Hematopoietic multipotent progenitor cell treated with erythropoietin and hydrocortisone succinate and interleukin-3 and kit ligand, for 6 days (in vitro differentiated cells): ENCODE measurements at places on chromosomes 7 and 10.

DNA sequence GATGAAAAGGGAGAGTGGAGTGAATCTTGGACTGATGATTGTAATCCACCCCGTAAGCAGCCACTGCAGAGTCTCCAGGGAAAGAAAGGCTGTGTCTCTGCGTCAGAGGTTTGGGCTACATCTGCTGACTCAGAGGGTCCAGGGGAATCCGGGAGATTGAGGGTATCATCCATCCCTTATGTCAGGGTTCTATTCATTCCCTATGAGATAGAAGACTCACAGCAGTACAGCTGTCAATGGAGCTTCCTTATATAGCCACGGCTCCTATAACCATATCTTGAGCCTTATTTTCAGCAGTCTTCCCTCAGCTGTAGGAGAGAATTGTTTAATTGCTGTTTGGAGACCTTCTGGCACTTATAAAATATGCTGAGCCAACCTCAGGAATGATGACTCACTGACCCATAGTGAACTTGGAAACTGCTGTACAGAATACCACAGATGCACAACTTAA is 558.2 kb upstream of the PFKP start:
- DNase-seq = no peak

- no peak for DNase-seq
These were observed 7.8 kb downstream of the SHH start for GRCh38 chr7:155804431-155804831.

GRCh38 chr7:1401011-1401410 is 58.3 kb downstream of the MICALL2 start:
- DNase-seq = no peak

DNA sequence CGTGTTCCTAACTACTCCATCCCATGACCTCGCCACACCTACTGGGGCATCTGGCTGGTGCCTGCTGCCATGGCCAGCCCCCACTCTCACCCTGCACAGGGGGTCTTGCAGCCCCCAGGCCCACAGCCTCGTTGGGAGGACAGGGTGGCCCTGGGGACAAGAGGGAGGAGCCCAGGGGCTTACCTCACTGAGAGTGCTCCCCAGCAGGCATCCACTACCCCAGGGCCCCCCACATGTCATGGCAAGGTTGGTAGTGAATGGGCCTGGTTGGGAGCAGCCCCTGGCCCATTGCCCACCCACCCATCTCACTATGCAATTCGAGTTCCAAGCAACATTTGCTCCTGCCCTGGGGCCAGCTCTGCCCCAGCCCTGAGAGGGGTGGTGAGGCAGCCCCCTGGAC is 24.0 kb upstream of the AMZ1 start:
- no peak for DNase-seq

DNA sequence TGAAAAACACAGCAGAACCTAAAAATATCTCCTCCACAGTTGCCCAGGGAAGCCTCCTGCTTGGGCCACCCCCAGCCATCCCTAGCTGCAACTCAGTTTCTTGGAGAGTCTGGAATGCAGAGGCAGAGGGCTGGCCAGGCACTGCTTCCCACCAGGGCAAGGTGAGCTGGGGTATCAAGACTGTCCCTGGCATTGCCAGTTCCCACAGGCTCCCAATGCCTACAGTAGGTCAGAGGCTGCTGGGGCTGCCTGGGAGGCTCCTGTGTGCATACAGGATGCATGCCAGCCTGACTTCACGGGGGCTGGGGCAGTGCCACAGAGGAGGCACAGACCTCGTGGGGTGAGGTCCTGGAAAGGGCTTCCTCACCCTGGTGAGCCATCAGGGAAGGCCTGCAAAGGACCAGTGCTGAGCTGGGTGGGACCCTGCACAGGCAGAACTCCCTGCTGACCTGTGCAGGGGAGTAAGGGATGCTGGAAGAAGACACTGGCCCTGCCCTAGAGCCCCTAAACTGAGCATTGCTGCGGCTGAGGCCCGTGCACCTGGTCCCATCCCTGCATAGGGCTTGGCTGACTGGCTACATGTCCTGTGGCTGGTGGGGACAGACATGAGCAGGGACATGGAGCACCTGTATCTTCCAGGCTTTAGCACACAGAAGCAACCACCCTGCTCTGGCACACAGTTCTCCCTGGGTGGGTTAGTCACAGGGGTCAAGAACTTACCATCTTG is 121.9 kb upstream of the RET start:
- no peak for DNase-seq

DNA sequence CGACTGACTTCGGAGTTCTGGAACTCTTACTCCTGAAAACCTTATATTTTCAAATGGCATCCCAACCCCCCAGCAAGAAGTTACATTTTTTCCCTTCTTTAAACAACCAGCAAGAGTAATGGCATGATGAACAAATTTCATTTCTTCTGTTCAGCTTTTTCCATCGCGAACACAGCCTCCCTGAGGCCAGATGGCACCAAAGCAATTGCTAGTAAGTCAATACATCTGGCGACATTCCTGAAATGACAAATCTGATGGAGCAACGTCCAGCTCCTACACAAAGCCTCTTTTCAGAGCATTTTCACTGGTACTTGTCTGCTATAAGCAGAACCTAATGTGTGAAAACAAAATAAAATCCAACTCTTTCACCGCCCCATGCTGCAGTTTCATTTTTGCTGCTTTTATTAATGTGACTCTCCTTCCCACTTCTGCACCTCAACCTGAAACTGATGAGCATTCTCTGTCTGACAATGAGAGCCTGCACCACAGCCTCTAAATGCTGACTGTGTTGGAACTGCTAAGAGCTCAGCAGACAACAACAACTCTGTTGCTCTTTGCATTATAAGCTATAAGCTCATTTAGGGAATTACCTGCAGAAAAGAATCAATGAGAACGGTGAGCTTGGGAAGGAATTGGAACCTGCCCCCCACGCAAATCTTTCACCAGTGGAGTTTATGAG is 229.8 kb downstream of the FGFR2 start:
- no peak for DNase-seq

DNA sequence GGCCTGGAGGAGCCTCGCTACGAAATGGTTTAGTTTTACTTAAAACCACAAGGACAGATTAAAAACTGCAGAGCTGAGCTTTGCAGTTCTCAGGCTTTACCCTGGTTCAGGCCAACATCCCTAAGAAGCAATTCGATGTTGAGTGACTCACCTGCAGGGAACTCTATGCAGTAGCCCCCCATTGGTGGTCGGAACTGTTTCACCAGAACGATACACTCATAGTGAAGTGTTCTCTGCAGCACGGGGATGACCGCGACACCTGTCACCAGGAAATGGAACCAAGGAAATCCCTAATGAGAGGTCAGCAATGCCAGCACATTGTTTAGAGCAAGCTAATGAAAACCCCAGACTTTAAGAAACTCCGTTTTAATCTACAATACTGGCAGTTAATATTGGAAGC is 18.0 kb downstream of the NUDT5 start:
- no peak for DNase-seq

DNA sequence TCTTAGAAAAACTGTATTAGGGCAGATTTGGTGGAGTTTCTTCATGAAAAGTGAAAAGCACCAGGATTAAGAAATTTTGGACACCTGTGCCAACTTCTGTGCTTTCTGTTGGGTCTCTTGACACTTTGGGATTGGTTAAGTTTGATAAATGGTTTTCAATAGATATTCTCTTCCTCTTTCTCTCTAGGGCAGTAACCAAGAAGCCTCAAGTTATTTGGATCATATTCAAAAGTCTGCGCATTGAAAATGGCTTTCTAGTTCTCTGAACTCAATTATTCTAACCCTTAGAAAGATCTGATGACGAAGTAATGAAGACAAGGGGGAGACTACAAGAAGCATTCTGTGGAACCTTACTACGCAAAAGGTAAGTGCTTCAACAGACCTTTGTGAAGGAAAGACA is 144.0 kb upstream of the CCDC6 start:
- DNase-seq = peak; percentile 27

DNA sequence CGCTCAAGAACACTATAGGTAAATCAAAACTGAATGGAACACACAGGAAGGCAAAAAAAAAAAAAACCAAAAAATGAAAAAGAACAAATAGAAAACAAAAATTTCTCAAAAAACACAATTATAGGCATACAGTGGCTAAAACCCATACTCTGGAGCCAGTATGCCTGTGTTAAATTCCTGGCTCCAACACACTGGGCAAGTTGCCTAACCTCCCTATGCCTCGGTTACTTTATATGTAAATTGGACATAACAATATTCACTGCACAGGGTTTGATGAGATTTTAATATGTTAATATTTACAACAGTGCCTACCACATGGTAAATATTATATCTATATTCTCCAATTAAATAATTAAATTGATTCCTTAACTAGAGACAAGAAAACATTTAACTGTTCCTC is 217.1 kb downstream of the HTR7 start:
- no peak for DNase-seq

DNA sequence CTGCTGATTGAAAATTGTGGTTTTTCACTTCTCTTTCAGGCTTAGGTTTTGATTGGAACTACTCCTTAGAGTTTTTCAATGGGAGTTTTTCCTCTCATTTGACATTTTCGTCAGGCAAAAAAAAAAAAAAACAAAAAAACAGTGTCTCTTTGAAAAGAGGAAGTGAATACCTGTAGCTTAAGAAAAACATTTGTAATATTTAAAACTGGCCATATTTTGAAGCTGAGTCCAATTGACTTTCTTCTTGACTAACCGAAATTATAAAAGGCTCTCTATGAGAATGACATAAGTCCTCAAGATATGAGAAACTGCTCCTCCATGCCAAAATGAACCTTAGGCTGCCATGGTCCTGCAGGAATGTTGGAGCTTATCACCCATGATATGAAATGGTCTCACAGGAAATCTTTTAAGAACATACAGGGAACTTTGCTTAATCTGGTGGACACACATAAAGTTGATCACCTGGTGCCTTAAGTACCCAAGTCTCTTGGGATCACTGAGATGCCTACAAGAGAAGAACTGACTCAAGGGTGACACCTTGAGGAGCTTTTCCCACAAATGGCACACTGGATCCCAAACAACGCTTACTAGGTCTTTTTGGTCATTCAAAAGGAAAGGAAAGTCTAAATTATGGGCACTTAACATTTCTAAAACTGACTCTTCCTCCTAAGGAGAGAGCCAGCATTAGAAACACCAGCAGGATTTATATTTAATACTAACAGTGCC is 263.4 kb downstream of the CDC14C start:
- DNase-seq = no peak

- no peak for DNase-seq
These were observed 110.1 kb upstream of the GPR26 start for GRCh38 chr10:123556049-123556448.

- peak; percentile 33 for DNase-seq
These were observed 745 bp downstream of the SLC16A9 start for GRCh38 chr10:59708816-59709394.

DNA sequence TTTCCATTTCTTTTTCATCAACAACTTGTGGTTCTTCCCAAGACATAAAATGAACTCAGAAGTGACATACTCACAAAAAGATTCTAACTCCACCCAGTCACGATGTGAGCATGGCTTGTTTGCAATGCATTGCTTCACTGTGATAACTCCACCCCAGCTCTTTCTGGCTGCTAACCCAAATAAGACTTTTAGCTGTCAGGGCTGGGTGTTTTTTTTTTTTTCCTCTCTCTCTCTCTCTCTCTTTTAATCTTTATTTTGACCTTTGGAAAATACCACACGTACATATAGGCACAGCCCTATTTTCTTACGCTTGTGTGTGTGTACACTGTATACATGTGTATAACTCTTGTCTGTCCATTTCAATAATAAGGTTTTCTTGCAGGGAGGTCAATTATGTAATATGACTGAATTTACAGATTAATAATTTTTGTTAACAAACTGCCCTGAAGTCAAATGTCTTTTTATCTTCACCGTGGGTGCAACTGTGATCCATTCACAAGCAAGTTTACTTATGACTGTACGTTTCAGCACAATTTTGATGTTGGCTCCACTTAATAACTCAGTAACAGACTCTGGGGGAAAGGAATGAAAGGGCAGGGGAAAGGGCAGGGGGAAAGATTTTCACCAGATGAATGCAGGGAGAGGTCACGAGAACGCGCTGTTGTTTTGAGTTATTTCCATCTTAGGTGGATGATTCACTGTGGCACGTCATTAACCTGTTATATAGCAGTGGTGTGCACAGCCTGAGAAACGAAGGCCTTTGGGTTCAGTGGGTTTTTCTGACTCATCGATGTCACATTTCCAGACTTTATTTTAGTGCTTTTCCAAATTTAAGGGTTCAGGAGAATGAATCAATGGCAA is 49.1 kb downstream of the APBB1IP start:
- DNase-seq = peak; percentile 84

DNA sequence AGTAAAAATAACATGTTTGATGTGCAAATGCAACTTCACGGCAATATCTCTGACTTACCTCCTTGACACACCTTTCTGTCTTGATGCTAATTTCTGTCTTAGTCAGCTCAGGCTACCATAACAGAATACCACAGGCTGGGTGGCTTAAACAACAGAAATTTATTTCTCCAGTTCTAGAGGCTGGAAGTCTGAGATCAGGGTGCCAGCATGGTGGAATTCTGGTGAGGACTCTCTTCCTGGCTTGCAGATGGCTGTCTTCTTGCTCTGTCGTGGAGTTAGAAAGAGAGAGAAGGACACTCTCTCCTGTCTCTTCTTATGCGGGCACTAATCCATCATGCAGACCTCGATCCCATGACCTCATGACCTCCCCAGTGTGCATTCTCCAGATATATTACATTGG is 134.9 kb downstream of the VTI1A start:
- no peak for DNase-seq

DNA sequence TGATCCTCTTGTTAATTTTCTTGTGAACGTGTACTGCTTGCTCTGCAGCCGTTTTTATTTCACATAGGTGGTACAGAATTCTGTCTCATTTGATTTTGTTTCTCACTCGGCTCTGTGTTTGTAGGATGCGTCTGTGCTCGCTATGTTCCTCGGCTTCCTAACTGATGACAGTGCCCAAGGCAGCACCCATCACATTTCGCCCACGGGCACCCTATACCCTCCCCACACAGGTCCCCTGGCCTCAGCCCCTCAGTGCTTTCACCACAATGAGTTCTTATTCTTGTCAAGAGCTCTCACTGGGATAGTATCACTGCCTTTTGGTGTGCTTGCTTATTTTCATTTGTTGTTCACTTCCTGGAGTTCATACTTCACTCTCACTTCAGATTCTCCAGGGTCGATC is 28.1 kb downstream of the UCMA start:
- no peak for DNase-seq

GRCh38 chr10:105868935-105869334 is 1227.8 kb downstream of the SORCS3 start:
- DNase-seq = no peak

DNA sequence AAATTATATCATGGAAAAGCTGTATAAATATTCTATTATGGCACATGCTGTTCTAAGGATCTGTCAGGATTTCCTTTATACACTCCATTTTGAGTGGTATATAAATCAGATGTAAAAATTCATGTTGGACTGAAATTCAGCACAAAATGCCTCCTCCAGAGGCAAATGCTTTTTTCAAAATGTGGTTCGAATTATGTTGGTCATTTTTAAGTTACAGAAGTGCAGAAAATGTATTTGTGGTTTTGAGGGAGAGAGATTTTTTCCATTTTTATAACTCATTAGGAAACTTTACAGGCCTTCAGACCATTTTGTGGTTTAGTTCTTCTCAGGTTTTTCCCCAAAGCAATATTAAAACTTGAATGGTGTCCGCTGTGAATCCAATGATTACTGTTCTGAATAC is 2.9 kb downstream of the PPP1R3A start:
- DNase-seq = no peak

- DNase-seq = no peak
These were observed 445.5 kb upstream of the MKI67 start for GRCh38 chr10:128571745-128572144.
